ENCODE measurements at places on chromosomes 7 and 10.

GRCh38 chr7:75055155-75055554, 18.4 kb downstream of the RCC1L start:
- no peak for DNase-seq

DNA sequence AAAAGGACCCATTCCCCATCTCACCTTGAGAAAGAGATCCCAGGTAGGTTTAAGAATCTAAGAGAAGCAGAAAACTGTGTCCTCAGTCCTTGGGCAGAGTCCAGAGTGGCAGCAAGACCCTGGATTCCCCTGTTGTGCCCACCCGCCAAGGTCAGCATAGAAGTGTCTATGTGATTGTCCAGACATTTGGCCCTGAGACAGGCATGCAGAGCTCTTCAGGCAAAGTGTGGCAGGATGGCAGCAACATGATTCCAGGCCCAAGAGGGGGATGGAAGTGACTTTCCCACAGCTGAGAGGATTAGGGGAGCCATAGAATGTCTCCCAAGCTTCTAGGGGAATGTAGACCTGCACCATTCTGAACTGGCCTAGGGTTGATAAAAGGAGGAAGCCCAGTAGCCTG, 39.1 kb upstream of the OPALIN start:
- no peak for DNase-seq

DNA sequence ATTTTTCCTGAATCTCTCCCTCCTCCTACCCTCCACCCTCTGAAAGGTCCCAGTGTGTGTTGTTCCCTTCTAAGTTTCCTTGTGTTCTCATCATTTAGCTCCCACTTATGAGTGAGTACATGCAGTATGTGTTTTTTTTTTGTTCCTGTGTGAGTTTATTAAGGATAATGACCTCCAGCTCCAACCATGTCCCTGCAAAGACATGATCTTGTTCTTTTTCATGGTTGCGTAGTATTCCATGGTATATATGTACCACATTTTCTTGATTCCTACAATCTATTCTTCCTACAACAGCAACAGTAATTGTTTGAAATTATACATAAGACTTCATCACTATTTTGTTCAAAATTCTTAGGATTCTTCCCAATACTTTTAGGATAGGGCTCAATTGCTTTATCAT, 1117.8 kb downstream of the GATA3 start:
- DNase-seq, result no peak

- DNase-seq, result no peak
Observed at GRCh38 chr10:634256-634655, 55.2 kb downstream of the DIP2C start.

- no peak for DNase-seq
Observed at GRCh38 chr7:48049850-48050249, 14.5 kb downstream of the C7orf57 start.
